ENCODE measurements at places on chromosomes 3 and 15.

DNA sequence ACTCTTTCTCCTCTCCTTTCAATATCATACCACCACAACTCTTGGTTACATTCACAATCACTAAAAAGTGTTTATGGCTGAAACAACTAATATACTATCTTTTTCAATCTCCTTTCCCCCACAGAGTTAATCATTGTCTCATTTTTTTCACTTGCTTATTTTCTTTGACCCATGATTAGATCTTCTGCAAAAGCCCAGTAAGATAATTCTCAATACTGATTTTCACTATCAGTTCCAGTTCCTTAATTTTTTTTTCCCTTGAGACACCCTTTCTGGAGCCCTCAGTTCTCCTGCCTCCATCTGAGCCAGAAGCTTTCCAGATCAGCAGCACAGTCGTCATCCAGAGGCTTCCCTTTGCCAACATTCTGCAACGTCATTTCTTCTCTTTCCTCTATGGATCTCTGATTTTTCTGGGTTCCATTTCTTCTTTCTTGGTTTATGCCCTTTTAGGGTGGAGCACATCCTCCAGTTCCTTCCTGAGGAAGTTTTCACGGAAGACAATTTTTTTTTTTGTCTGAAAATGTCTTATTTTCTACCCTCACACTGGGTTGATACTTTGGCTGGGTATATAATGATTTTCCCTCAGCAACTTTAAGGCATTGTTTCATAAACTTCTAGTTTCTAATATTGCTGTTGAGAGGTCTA is 88.7 kb upstream of the C15orf39 start:
- no peak for DNase-seq

- DNase-seq, result peak; percentile 22
These were observed 449.9 kb upstream of the NAALADL2 start for GRCh38 chr3:174409086-174409743.

DNA sequence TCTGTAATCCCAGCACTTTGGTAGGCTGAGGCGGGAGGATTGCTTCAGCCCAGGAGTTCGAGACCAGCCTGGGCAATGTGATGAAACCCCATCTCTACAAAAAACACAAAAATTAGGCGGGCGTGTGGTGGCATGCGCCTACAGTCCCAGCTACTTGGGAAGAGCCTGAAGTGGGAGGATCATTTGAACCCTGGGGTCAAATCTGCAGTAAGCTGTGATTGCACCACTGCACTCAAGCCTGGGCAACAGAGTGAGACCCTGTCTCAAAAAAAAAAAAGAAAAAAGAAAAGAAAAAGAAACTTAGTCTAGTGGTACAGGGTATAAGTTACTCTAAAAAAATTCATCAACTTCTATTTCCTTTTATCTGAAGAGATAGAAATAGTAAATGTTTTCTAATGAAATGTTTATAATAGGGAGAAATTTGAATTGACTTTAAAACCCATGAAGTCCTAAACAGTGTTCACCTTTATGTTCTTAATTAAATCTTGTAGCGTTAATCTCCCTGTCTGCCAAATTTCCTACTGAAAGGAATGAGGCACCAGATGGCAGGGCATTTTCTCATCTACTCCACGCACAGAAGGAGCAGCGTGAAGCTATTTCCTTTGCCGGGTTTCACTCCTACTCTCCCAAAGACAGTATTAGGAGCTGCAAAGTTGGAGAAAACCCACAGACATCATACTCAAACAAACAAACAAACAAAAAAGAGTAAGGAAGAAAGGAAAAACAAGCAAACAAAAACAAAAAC is 1.9 kb downstream of the PCLAF start:
- DNase-seq, result no peak

DNA sequence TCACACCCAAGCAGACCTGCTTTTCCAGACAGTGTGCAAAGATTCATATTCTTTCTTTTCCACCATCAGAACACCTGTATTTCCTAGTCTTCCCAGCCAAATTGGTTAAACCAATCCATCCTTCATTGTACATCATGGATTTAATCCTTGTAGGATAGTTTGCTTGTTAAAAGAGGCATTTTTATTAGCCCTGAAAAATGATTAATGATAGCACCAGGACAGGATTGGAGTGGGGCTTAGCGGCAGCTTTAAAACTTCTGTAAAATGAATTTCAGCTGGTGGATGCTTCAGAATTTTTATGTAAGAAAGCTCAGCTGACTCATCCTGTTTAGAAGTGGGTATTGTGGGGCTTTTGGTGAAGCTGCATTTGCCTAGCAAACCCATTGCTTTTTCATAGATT is 36.1 kb upstream of the ARHGEF26 start:
- no peak for DNase-seq

- DNase-seq, result peak; percentile 76
These were observed 1.2 kb downstream of the MEX3B start for GRCh38 chr15:82044373-82045178.

DNA sequence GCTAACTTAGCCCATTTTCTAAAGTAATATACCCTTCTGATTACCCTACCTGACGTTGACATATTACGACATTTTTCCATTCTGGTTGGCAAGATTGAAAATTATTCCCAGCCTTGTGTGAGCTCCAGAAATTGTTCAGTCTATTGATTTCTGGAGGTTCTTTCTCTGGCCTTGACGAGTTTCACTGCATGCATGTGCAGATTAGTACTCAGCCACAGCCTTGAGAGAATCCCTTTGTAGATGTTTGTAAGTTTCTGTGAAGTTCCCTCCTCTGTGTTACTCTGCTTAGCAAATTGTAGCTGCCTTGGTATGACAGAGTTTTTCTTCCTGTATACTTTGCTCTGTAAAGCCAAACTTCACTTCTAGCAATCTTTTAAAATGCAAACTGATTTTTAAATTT is 27.5 kb downstream of the TRIM69 start:
- no peak for DNase-seq

GRCh38 chr3:139552632-139553365 is 13.3 kb upstream of the RBP1 start:
- no peak for DNase-seq

GRCh38 chr15:55829826-55830225 is 86.9 kb upstream of the PRTG start:
- DNase-seq, result no peak

- no peak for DNase-seq
These were observed 220.7 kb upstream of the GAP43 start for GRCh38 chr3:115402651-115403050.

DNA sequence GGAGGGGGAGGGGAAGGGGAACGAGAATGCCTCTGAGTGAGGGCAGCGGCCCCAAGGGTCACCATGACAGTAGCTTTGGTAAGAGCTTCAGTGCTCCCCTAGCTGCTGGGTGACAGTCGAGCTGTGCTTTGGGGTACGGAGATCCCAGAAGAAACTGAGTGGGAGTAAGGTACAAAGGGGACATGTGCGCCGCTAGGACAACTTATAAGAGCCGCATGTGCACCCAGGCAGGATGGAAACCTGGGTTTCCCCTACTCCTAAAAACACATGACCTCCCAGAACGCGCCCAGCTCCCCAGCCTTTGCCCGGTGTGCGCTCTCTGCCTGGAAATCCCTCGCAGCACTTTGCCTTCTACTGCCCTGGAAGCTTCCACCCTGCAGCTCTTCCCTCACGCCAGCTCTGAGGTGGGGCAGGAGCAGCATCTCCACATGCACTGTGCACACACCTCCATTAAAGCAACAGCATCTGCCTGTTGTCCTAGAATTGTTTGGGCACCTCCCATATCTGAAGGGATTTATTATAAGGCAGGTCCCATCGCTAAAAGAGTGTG is 232.2 kb downstream of the ADAMTS17 start:
- DNase-seq, result no peak

DNA sequence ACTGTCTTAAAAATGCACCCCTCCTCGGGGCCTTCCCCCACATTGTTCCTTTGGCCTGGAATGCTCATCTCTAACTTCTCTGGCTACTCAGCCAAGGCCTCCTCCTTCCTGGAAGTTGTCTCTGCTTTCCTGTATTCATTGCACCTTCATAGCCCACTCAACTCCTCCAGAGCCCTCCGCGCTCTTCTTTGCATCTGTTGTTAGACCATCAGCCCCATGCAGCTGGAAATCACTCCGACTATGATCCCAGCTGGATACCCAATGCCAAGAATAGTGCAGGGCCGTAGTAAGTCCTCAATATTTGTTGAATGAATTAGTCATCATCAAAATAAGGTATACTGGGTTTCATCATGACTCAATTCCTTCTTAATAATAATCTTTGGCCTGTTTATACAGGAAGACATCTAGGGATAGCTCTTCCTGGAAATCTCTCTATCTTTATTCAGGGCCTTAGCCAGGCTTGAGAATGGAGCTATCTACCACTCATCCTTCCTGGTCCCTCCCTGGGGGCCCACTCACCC is 112.7 kb downstream of the SYNPR start:
- DNase-seq, result no peak

DNA sequence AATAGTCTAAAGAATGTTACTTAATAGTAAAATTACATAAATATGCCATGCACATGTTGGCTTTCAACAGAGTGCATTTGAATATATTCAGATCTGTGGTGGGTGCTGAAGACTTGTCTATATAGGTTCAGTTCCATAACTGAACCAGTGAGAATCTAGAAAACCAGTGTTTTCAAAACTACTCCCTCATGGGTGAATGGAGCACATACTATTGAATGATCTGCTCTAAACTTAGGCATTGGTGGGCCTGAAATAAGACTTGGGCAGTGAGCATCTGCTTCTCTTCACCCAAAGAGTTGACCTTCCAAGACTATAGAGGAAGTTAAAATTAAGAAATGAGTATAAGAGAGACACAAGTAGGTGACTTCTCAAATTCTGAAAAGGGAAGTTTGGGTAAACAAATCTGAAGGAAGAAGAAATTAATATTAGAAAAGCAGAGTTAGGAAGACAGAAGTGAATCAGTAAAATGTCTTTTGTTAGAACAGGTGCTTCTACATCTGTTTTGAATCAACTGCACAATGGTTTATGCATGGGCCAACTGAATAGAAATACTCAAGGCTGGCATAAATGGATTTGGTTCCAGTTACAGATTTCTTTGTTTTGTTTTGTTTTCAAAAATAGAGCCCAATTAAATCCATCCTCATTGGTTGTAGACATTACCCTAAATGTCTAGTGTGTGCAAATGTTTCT is 19.3 kb downstream of the ALCAM start:
- DNase-seq, result no peak

- DNase-seq, result no peak
These were observed 167.2 kb downstream of the KCNMB2 start for GRCh38 chr3:178703268-178703975.

- DNase-seq, result no peak
These were observed 18.9 kb downstream of the SLC6A11 start for GRCh38 chr3:10834951-10835350.

DNA sequence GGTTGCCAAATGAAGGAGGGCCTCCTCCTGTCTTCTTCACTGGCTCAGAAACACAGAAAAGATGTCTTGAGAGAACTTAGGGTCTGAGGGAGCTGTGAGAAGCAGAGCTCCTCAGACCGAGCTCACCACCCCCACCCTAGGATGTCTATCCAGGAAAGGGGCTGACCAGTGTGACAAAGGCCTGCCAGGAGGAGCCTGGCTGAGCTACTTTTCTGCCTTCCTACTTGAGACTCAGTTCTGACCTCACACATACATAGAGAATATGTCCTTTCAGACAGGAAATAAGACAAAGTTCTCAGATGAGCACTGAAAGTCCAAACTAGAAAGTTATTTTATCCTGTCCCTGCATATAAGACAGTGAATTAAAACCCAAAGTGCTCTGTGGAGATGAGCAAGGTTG is 54.5 kb downstream of the KIF9 start:
- DNase-seq, result no peak

- DNase-seq, result no peak
These were observed 27.6 kb upstream of the ADAMTSL3 start for GRCh38 chr15:83626171-83626802.

- no peak for DNase-seq
These were observed 40.1 kb downstream of the FBLN2 start for GRCh38 chr3:13588993-13589392.

DNA sequence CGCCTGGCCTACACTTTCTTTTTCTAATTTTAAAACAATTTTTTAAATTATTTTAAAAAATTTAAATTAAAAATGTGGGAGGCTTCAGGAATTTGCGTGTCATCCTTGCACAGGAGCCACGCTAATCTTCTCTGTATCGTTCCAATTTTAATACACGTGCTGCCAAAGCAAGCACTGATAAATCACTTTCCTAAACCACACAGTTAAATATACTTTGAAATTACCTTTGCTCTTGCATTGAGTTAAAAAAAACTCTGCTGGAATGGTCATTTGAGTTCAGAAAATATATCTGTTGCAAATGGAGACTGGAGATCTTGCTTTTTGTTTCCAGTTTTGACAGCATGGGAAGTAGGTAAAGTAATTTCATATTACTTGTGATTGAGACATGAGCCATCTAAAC is 23.6 kb downstream of the GATM start:
- DNase-seq, result no peak

- DNase-seq, result no peak
These were observed 66.1 kb upstream of the CCR4 start for GRCh38 chr3:32885283-32885901.

DNA sequence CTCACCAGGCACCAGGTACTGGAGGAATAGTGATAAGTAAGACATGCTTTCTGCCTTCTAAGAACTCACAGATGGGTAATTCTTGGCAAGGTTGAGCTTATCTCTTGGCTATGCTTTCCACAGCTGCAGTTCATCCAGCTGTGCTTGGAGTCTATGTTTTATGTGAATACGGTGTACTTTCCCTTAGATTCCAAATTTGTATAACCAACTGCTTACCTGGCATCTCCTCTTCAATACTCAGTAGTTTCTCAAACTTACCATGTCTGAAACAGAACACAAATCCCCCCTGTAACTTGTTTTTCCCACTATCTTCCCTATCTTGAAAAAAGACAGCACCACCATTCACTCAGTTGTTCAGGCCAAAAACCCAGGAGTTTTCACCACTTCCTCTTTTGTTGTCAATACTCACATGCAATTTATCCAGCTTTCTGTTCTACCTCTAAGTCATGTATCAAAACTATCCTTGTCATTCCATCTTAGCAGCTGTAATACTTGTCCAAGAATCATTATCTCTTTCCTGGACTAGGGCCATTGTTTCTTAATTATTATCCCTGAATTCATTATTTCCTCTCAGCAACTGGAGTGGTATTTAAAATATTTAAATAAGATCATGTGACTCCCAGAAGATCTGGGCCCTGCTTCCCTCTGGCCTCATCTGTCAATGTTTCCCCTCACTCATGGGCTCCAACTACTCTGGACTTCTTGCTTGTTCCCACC is 32.6 kb downstream of the COL6A5 start:
- DNase-seq, result no peak

- DNase-seq, result no peak
These were observed 48.7 kb downstream of the PRICKLE2 start for GRCh38 chr3:64176461-64176996.

- no peak for DNase-seq
These were observed 9.8 kb downstream of the PLEKHO2 start for GRCh38 chr15:64851503-64851840.

DNA sequence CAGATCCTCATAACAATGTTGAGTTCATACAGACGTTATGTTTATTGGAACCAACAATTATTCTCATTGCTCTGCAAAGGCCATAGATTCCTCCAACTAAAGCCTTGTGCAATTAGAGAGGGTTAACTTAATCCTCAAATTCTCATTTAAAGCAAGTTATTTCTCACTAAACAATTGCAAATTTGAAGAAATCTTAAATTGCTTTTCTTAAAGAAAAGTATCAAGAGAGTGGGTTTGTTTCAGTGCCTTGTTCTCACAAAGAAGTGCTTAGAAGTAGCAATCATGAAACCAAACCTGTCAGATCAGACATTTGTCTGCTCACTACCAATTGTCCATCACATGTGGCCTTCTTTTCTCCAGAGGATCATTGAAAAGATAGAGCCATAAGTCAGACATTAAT is 124.8 kb downstream of the KCNH8 start:
- no peak for DNase-seq
